Epithelial cell of prostate (primary cell): ENCODE measurements at places on chromosomes 4 and X.

GRCh38 chr4:172514801-172515200 is 653.8 kb upstream of the GALNT7 start:
- DNase-seq = no peak

GRCh38 chr4:25563071-25563564 is 92.5 kb upstream of the SLC34A2 start:
- peak; percentile 18 for DNase-seq

DNA sequence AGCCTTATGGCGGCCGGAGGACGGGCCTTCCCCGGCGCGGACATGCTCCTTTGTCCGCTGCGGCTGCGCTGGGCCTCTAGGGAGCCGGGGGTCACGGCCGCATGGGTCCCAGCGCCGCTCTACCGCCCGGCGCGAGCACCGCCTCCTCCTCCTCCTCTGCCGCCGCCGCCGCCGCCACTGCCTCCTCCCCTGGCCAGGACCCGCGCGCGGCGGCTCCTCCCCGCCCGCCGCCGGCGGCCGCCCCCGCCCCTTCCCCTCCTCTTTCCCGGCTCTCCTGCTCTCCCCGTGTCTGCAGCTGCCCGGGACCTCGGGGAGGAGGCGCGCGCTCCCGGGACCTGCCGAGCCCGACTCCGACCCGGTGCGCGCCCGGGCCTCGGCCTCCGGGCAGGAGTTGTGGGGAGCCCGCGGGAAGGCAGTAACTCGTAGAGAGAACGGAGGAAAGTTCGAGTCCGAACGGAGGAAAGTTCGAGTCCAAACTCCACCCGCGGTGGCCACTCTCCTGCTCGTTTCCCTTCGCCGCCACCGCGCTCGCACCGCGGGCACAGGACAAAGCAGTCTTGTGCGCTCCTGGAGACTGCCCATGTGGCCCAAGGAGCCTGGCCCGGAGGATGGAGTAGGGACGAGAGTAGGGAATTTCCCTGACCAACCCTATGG is at the start of gene ADGRA3:
Gene ADGRA3 (minus strand): TSS at position 179 of the 654 bp plus-strand sequence. CDS start 282 bp downstream, outside the sequence.
- DNase-seq = no peak

GRCh38 chr4:57448901-57449300 is 338.7 kb upstream of the IGFBP7 start:
- no peak for DNase-seq

GRCh38 chr4:93237521-93237920 is 591.0 kb upstream of the ATOH1 start:
- DNase-seq = no peak

DNA sequence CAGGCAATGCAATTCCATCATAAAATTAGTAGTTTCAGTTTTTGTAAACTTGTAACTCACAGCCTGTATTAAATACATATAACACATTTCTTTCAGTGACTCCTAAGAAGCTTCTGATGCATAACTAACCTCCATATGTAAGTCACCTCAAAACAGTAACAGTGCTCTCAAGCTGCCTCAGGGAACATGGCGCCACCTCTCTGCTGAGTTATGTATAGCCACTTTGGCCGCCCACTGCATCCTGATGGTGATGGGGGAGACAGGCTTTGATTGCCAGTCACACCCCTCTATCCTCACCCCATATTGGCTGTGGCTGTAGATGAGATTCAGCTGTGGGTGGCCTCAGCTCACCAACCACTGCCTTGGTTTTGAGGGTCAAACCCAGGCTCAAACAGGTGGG is 54.3 kb downstream of the LRBA start:
- no peak for DNase-seq

GRCh38 chrX:82649645-82650044 is 858.4 kb upstream of the POU3F4 start:
- DNase-seq = no peak

GRCh38 chr4:47368211-47368610 is 95.3 kb downstream of the COMMD8 start:
- DNase-seq = no peak

GRCh38 chrX:129520151-129520550 is 3.1 kb downstream of the SMARCA1 start:
- no peak for DNase-seq

DNA sequence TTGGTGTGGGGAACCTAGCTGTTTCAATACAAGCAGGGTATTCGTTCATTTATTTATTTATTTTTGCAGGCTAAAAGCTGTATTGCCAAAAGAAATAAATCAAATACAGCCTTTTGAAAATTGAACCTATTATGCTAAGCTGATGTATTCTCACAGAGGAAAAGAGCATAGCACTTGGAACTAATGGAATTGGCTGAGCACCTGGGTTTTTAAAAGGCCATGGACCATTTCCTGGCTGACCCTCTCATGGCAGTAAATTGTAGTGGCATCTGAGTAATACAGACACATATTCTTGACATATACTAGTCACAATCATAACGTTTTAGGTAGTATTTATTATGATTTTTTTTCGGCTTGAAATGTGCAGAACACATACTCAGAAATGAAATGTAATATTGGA is 71.8 kb upstream of the ALG13 start:
- DNase-seq = no peak

DNA sequence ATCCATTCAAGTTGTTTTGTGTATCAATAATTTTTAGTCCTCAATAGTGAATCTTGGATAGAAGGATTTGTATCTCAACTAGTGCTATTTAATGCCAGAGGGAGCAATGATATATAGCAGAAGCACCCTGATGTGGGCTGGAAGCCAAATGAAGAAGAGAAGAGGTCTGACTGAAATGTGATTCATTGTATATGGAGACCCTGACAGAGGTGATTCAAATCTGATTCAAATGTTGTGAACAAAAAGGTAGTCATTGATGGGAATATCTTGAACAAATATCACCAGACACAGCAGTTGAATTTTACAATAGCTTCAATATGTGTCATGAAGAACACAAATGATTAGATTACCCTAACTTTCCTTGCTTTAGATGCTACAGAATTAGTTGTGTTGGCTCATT is 27.5 kb upstream of the SULT1B1 start:
- peak; percentile 36 for DNase-seq

DNA sequence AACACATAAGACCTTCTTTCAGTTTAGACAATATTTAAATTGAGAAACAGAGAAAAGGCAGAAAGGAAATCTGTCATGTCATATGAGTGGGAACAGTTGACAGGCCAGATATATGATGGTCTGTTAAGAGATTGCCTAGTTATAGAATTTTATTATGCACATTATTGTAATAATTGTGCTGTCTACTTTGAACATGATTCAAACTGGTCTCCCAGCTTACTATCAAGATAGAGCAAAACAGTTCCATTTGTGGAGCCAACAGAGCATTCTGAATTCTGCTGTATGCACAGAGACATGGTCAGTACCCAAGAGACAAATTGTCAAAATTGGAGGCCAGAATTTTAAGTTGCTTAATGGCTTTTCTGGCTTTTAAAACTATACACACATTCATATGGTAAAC is 139.4 kb downstream of the FBXO8 start:
- no peak for DNase-seq

DNA sequence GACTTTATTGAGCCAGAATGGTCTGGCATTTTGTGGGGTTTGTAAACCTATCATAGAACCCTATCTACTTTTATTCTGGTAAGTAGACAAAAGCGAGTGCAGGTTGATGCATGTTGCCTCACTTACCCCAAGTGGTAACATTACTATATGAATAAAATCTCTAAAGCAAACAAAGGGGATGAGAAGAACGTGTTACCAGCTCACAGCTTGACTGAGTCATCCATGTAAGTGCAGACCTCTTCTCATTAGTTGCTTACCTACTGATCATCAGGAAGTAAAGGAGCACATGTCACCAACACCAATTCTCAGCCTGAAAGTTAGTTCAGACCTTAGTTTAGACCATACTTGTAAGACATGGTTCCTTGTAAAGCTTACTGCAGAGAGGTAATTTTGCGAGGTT is 1328.3 kb downstream of the C4orf33 start:
- DNase-seq = peak; percentile 34

- DNase-seq = no peak
These were observed 97.1 kb upstream of the KLF3 start for GRCh38 chr4:38566806-38567398.

DNA sequence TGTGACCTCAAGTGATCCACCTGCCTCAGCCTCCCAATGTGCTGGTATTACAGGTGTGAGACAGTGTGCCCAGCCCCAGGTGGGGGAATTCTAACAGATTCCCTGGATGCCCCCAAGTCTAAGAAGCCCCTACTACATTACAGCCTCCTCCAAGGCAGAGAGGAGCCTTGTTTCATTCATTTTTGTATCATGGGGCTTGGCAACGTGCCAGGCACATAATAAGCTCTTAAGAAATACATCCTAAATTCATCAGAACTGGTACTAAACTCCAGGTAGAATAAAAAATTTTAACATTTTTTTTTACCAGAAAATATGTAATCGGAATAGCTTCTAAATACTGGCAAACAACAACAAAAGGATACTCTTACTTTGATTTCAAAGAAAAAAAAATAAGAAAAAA is 127.1 kb downstream of the CHIC2 start:
- no peak for DNase-seq

DNA sequence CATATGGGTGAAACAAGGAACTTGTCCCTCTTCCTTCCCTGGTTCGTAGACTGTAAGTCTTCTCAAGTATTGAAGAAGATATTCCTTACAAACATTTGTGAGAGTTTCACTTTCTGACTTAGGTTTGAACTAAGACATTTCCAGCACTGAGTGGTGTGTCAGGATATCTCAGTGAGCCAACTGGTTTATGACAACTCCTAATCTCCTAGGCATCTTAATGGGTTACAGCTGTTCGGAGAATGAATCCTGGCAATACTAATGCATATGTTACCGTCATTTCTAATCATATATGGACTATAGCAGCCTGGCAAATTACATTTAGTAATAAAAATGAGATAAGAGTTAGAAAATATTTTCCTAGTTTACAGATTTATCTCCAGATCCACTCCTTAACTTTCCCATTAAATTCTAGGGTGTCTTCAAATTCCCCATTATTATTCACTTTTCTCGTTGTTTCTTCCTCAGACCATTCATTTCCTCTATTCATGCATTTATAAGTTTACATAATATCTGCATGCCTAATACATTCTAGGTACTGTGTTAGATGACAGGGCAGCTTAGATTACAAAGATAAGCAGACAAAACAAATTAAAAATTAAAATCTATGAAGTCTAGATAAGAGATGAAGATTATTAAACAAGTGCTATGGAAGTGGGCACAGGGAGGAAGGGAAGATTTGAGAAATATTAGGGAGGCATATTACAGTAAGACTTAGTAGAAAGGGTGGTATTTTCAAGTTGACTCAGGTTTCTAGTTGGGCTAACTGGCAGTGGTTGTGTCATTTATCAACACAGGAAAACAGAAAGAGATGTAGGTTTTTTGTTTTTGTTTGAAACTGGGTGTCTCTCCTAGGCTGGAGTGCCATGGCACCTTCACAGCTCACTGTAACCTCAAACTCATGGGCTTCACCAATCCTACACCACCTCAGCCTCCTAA is 173.9 kb downstream of the WDFY3 start:
- DNase-seq = no peak

GRCh38 chr4:141580523-141580922 is 55.9 kb upstream of the IL15 start:
- DNase-seq = no peak

- DNase-seq = no peak
These were observed 932.4 kb downstream of the PCDH18 start for GRCh38 chr4:136599890-136600289.

DNA sequence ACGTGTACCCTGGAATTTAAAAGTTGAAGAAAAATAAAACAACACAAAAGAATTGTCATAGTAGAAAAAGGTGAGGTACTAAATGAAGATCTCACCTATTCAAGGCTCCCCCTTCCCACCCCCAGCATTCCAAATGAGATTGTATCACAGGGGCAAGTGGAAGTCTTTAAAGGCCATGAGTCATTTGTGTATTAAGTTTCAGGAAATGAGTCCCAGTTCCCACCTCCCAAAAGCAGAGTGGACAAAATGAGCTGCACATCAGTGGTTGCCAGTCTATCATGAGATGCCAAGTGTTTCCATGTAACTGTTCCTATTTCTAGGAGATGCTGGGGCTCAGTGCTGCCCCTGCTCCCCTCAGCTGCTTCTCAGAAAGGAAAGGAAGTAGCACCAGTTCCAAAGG is 20.1 kb downstream of the ARHGEF9 start:
- DNase-seq = no peak

DNA sequence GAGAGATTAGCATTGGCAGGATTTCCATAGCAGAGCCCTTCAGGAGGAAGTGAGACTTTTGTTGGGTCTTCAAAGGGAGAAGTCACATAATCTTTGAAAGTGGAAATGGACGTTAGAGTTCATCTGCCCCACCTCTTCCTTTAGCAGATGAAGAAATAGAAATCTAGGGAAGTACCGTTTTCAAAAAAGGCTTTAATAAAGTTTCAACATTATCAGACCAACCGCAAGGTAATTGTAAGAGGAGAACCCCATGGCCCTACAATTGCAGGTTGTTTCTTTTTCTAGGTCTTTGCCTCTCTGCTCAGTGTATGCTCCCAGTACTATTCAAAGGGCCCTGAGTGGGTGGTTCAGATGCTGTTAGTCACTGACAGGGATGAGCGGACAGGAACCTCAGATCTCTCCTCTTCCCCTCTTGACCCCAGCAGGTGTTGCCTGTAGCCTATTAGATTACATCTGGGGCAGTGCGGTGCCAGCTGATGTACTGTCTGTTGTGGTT is 48.6 kb upstream of the AP1S2 start:
- DNase-seq = no peak

DNA sequence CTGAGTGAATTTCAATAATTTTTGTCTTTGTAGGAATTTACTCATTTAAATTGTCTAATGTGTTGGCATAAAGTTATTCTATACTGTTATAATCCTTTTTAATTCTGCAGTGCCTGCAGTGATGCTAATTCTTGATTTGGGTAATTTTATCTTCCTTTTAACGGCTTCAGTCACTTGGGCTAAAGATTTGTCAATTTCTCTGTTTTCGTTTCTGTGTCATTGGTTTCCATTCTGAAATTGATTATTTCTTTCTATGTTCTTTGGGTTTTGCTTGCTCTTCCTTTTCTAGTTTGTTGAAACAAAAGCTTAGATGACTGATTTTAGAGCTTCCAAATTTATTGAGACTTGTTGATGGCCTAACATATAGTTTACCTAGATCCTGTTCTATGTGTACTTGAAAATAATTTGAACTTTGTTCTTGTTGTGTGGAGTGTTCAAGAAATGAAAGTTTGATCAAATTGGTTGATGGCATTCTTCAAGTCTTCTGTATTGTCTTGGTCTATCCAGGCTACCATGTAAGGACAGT is 89.4 kb downstream of the TNIP2 start:
- DNase-seq = no peak

DNA sequence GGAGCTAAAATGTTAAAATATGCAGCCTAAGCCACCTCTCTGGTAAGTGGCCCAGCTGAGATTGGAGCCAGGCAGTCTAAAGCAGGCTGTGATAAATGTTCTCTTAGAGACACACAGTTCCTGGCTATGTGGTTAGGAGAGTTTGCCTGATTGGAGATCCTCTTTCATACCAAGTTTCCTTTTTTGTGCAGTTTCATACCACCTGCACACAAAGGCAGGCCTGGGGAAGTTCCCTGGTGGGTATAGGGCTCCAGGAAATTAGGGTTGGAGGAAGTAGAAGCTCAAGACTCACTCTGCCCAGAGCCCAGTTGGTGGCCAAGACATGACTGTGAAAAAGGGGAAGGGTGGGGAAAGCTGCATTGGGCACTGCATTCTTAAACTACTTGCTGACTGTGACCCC is 16.9 kb downstream of the CYBB start:
- no peak for DNase-seq
